ENCODE measurements at places on chromosomes 7 and 10.

GRCh38 chr10:120818301-120818700 is 32.9 kb upstream of the WDR11 start:
- no peak for DNase-seq

DNA sequence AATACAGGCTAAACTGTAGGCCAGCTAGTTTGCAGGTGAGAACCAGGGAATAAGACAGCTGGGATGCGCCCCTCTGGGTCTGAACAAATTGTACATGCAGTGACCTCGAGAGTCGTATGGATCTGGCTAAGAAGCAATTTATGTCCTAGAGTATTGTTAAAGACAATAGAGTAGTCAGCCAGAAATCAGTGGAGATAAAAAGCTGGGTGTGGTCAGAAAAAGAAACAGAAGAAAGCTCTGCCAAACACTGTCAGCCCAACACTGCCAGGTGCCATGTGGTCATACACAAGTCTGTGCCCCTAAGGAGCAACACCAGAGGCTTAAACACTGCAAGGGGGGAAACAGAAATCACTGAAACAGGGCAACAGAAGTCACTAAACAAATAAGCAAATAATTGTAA is 62.2 kb downstream of the CNOT4 start:
- no peak for DNase-seq

DNA sequence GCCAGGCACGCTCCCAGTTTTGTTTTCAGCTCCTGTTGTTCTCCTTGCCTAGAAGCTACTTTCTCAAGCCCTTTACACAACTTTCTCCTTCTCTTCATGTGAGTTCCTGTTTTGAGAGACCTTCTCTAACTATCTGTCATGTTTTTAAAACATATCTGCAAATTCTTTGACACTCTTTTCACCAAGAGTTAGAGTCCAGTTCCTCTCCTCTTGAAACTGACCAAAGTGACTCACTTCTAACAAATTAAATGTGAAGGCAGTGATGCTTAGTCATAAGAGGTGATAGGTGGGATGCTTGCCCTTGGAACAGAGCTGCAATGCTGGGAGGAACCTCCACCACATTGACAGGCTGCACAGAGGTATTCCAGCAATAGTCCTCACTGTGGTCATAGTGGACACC is 25.3 kb downstream of the ZSCAN25 start:
- DNase-seq, result no peak

GRCh38 chr7:118286131-118286530 is 61.6 kb downstream of the ANKRD7 start:
- DNase-seq, result no peak

GRCh38 chr10:86711513-86712316 is 43.4 kb downstream of the LDB3 start:
- DNase-seq, result peak; percentile 27

DNA sequence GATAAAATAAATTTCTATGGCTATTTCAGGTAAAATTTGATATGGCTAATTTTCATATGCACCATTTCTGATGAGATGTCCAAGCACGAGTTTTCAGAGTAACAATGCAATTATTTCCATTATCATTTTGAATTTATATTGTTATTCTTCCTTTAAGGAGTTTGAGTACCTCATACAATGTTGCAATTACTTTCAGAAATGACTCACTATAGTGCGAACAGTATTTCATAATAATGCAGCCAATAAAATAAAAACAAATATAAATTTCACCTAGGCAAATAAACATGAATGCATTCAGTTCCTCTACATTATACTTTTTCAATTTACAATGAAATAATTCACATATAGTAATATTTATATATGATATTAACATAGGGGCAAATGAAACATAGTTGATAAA is 78.8 kb upstream of the LRRN3 start:
- no peak for DNase-seq

GRCh38 chr10:14820010-14820774 is 17.6 kb downstream of the CDNF start:
- no peak for DNase-seq

GRCh38 chr7:48337012-48337621 is 165.9 kb downstream of the ABCA13 start:
- no peak for DNase-seq

- DNase-seq, result no peak
Measured at GRCh38 chr10:77586719-77587415, 50.7 kb downstream of the KCNMA1 start.

DNA sequence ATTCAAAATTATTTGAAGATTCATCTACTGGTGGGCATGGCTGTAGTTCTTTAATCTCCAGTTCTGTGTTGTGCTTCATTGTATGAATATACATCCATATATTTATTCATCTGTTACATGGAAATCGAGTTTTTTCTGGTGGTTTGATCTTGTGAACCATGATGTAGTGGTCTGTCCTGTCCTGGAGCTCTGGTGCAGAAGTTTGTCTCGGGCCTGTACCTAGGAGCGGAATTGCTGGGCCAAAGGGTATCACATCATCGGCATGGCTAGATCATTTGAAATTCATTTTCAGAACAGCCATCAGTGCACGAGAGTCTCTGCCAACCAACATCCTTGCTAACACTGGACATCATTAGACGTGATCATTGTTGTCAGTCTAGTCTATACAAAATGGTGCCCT is 107.0 kb downstream of the ELFN1 start:
- no peak for DNase-seq

- no peak for DNase-seq
Measured at GRCh38 chr7:28029051-28029450, 151.5 kb downstream of the JAZF1 start.

- DNase-seq, result no peak
Measured at GRCh38 chr10:116756277-116756676, 13.9 kb upstream of the HSPA12A start.

DNA sequence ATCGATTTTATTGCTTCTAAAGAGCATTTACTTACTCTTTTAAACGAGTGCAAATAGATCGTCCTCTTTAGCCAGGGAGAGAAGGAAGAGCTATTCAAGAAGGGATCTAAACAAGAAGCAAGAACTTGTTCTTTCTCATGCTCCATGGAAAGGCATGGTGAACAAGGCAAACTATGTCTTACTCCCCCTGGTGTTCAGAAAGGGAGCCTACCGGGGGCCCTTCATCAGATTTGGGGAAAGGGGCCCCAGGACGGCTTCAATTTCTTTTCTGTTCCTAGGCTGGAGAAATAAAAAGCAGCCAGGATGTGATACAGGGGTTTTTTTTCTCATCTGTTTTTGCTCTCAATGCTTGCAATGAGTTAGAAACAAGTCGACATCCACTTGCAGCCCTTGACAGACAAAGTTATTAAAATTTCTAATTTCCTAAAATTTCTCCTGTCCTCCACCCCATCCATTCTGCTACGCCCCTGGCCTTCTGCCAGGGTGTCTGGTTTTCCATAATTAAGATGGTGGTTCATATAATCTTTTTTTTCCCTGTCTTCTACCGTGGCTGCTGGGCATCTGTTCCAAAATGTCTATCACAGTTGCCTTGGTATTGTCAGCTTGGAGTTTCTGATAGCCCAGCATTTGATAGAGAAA is 214.4 kb downstream of the CREB5 start:
- DNase-seq, result no peak

- DNase-seq, result no peak
Measured at GRCh38 chr10:128095027-128095752, 31.0 kb downstream of the MKI67 start.

- no peak for DNase-seq
Measured at GRCh38 chr7:43105521-43106120, 6.8 kb upstream of the HECW1 start.

- no peak for DNase-seq
Measured at GRCh38 chr7:55275291-55276200, 89.6 kb upstream of the LANCL2 start.

DNA sequence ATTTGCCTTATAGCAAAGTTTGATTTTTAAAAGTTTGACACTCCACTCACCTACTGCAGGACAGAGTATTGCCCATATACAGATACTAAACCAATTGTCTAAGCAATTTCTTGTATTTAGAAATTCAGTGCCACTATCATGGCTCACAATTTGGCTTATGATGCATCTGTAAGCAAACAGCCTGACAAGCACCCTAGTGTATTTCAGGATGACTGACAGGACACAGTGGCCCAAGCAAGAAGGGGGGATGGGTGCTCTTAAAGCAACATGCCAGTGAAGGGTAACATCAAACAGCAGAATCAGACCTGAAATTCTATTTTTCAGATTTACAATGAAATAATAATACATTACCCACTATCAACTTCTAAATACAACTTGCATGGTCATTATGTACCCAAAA is 30.5 kb downstream of the CTNNA3 start:
- DNase-seq, result no peak

DNA sequence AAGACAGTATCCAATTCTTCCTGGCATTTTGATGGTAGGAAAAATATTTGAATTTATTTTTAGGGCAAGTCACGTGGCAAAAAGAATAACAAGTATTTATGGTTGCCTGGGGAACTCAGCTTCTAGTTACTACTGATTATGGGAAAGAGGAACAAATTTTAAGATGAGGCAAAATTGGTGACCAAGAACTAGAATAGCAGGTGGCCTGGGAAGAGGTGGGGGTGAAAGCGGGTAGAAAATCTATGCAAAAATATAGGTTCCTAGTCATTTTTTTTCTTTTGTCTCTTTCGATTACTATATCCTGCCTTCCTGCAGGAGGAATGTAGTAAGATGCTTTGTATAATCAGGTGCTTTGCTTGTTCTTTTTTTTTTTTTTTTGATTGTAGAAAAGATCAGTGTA is 27.8 kb downstream of the ENTPD1 start:
- DNase-seq, result no peak

DNA sequence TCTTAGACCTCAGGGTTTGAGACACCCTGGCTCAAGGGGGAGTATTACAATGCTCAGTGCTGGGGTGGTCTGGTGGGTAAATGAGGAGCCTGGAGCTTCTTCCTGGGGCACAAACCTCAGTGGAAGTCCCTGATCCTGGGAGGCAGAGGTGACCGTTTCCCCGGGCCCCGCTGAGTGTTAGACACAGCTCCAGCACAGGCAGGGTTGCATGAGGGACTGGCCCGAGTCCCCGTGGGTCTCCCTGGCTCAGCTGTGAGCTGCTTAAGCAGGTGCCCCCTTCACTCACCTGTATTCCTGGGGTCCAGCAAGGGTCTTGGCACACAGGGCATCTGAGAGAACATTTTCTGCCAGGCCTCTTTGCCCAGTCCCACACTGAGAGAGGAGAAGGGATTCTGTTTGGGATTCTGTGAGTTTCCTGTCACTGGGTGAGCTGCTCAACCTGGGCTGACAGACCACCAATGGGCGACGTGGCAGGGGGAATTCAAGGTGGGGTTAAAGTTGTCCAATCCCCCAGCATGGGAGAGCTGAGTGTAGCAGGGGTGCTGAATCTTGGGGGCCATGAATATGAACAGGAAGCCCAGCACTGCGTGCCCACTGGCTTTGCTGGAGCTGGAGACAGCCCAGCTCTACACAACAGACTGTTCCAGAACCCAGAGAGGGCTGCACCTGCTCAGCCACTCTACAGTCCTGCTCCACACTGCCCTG is 29.9 kb downstream of the DDIT4 start:
- DNase-seq, result no peak

- DNase-seq, result no peak
Measured at GRCh38 chr7:92612501-92612900, 22.3 kb upstream of the FAM133B start.

- DNase-seq, result no peak
Measured at GRCh38 chr7:94666879-94667587, 11.1 kb upstream of the SGCE start.

DNA sequence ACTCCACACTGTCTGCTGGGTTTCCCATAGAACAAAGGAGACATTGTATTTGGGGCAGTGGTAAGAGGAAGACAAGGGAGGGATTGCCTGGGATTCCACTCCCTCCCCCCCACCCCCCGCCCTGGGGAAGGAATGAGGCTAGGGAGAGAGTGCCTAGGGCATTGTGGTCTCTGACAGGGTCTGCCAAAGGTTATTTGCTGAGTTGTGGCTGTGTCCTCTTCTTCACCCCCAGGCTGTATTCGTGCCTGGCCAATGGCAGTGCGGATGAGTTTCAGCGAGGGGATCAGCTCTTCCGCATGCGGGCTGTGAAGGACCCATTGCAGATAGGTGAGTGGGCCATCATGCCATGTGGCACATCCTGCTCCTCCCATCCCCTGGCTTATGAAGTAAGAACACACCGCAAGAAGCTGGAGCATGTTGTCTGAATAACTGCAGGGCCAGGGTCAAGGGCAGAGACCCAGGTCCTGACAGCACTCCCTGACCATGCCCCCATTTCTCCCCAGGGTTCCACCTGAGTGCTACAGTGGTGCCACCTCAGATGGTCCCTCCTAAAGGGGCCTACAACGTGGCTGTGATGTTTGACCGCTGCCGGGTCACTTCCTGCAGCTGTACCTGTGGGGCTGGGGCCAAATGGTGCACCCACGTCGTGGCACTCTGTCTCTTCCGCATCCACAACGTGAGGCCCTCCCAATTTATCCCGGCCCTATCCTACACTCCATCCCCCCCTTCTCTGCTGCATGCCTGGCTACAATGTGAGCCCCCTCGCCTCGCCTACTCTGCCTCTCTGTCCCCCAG is 3.7 kb downstream of the ZSWIM8 start:
- DNase-seq, result no peak

GRCh38 chr7:75958802-75959543 is 35.4 kb downstream of the TMEM120A start:
- no peak for DNase-seq

DNA sequence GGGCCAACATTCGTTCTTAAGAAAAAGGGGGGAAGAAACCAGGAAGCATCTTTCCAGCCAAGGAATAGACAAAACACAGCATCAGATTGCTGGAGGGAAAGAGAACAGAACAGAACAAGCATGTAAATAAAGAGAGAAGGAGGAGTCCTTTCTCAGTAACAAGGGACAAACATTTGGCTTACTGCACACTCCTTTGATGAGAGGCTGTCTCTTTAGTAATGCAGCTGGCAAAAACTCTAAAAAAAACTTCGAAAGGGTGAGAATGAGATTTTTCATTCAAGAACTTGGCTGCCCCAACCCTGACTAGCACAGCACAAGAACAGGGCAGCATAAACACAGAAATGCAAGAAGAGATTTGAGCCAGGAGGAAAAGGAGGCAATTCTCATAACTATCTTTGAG is 38.9 kb upstream of the IL6 start:
- DNase-seq, result no peak

DNA sequence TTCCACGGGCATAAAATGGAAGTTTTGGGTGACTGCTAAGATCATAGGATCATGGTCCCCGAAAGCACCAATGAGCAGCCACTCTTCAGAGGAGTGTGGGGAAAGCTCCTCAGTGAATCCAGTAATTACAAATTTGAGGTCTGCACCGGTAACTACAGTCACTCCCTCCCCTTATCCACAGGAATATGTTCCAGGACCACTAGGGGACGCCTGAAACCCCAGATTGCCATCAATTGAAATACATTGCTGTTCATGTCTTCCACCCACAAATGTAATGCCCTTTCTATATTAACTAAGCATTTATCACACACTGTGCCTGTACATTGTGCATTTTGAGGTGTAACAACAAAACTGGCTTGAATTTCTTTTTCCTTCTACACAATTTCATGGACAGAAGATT is 447.9 kb upstream of the PFKP start:
- no peak for DNase-seq

DNA sequence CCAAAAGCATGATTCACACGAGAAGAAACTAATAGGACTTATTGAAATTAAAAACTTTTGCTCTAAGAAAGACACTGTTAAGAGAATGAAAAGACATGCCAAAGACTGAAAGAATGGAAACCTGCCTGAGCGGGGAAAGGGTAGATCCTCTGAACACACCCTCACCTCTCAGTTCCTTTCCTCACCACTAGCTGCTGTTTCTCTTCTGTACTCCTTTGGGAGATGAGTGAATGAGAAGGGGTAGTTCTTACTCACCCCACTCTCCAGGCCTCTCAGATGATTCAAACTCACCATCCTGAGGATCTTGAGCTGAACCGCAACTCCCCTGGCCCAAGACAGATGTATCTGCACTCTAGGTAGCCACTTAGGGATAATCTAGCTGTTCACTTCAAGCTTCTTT is 41.9 kb downstream of the IQUB start:
- no peak for DNase-seq
